Astrocyte of the cerebellum (primary cell): ENCODE measurements at places on chromosomes 11 and 22.

DNA sequence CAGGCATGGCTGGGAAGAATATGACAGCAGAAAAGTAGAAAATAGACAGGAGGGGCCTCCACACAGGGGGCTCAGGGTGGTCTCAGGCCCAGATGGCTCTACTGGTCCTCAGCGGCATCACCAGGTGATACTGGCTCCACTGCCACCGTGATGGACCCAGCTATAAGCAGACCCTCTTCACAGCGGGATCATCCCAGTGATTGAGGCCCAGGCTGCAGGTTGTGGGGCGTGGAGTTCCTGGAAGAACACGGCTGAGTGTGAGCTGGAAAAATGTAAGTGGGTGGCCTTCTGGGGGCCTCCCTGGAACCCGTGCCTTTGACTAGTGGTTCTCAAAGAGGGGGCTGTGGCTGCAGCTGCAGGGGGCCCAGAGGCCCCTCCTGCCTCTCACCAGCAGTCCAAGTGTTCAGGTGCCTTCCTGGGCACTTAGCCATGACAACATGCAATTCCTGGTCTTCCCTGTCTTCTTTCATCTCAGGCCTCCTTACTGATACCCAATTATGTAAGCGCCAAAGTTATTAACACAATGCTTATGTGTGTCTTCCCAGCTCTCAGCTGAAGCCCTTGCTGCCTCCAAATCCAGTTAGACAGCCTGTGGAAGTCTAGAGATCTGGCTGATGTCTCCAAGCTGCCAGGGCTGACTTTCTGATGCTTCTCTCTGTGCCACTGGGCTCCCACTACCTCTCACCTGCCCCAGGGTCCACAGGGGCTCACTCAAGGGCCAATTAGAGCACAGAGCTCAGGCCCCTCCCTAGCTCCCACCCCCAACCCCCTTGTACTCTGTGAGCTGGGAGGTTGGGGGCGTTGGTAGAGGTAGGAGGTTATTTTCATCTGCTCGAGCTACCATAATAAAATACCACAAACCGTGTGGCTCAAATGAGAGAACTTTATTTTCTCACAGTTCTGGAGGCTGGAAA is 110.1 kb upstream of the LMO1 start:
- no peak for DNase-seq

- DNase-seq, result no peak
These were observed 352.0 kb upstream of the MPPED2 start for GRCh38 chr11:30938171-30938570.

DNA sequence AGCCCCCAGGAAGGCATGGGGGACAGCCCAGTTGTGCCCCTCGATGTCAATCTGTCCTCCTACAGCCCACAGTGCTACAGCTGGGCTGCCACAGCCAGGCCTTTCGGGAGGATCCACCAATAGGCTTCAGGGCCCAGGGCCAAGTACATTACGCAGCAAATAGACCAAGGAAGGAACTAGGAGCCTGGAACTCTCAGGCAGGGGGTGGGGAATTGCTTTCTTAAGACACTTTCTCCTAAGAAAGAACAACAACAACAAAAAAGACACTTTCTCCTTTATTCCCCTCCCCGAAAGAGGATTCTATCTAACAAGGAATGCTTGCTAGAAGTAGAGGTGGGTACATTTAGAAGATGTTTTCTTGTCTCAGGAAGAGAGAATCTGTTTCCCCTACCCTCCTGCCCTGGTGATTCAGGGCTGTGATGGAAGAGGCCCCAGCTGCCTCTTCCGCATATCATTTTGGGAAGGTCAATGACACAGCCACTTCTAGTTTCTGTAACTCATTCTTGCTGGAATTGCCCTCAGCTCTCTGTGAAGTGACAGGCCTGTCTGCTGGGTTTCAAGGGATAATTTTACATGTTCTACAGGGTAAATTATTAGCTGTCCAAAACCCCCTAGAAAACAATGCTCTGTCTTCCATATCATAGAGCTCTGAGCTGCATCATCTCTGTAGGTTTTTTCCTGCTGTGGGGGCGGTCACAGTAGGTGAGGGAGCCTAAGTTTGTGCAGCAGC is 6.0 kb upstream of the MALAT1 start:
- no peak for DNase-seq

- peak; percentile 22 for DNase-seq
These were observed 55.6 kb downstream of the TCF20 start for GRCh38 chr22:42214633-42215415.

- DNase-seq, result no peak
These were observed 611.7 kb downstream of the OPCML start for GRCh38 chr11:132920451-132921096.

- DNase-seq, result no peak
These were observed 537.9 kb upstream of the FAT3 start for GRCh38 chr11:91686700-91687099.

GRCh38 chr11:73818846-73819245 is 31.2 kb downstream of the MRPL48 start:
- DNase-seq, result peak; percentile 26

GRCh38 chr11:39960206-39960605 is 1499.2 kb downstream of the LRRC4C start:
- DNase-seq, result no peak

DNA sequence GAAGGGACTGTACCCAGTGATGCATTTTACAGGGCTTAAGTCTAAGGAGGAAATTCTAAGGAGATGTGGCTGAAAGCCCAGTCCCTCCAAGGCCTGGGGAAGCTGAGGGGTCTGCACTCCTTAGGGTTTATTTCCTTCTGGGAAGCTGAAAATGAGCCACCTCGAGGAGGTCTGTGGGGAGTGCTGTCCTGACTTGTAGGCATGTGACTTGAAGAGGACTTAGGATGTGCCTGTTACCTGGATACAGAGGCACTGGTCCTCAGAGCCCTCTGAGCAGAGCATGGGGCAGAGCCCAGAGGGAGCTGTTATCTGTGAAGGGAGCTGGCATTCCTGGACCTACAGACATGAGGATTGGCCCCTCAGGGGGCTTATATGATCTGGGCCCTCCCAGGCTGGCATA is 77.1 kb downstream of the TP53I11 start:
- DNase-seq, result no peak

GRCh38 chr11:119805663-119806062 is 76.7 kb upstream of the NECTIN1 start:
- DNase-seq, result no peak

- no peak for DNase-seq
These were observed 8.1 kb downstream of the SERHL2 start for GRCh38 chr22:42561856-42562255.

- DNase-seq, result no peak
These were observed 697.2 kb downstream of the ETS1 start for GRCh38 chr11:127890030-127890615.

DNA sequence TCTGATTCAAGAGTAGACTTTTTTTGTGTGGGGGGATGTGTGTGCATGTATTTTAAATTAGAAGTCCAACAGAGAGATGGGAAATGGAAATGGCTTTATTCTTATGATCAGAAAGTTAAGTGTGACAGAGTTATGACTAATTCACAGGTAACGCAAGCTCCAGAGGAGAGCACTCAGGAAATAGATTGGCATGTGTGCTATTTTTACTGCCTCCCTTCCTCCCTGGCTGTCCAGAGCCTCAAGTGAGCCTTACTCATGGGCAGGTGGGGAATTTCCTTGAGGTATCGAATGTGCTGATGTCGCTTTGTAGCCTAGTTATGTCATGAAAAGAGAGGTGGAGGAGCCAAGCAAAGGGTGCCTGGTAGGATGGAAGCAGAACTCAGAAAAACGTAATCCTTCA is 70.3 kb upstream of the BDNF start:
- DNase-seq, result no peak

DNA sequence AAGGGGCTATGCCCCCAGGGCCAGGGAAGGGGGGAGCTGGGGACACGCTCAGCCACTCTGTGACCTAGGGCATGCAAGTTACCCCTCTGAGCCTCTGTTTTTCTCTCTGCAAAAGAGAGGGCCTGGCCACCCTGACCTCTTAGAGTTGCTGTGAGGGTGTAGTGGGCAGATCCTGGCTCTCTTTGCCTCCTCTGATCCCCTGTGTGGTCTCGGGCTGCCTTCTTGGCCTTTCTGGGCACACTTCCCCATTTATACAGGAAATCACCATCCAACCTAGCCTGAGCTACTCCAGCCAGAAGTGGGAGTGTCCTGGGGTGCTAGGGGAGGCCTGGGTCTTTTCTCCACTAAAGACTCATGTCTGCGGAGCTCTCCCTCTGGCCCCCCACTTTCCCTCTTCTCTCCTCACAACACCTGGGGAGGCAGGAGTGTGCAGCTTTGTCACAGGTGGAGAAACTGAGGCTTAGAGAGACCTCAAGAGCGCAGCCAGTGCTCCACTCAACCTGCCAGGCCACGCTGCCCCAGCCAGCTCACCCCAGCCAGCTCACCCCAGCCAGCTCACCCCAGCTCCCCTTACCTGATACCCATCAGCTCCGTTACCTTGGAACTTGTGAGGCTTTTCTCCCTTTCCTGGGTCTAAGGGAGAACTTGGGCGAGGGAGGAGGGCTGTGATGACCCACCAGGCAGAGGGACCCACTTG is 1.4 kb downstream of the AIFM3 start:
- no peak for DNase-seq

DNA sequence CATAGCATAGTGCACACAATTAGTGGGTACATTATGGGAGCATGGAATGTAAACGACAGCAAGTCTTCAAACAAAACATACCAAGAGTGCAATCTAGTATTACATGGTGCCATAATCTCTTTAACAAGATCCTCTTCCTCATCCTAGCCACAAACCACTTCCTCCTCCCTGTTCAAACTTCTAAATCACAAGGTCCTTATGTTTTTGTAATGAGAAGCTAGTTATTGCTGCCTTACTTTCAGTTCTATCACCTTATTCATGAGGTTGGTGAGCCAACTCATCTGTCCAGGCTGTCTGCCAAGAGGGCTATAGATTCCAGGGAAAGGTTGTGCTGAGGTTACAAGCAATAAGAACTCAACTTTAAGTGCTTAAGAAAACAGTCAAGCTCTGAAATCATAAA is 195.4 kb upstream of the ARHGAP20 start:
- DNase-seq, result peak; percentile 98

DNA sequence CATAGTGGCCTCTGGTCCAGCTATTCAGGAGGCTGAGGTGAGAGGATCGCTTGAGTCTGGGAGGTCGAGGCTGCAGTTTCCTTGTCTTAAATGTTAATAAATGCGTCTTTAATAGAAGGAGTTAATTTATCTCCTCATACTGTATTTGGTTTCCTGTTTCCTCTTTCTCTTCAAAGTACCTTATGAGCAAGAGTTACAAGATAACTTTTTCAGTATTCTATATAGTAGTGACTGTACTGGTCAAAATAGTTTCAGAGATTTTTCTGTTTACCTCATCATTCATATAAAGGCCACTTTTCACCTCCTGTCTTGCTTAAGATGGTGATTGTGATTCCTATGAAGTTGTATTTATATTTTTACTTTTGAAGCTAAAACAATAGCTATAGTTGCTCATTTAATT is 50.9 kb downstream of the MCAM start:
- DNase-seq, result no peak

GRCh38 chr11:131518305-131518838 is 148.0 kb downstream of the NTM start:
- no peak for DNase-seq

GRCh38 chr11:55942785-55943392 is 6.7 kb upstream of the OR5I1 start:
- no peak for DNase-seq

GRCh38 chr22:24592851-24593558 is at the start of gene LRRC75B:
Gene LRRC75B, minus strand, starts transcription at chr22:24593073. Its CDS starts 34 bp downstream, at chr22:24593039.
- peak; percentile 55 for DNase-seq

GRCh38 chr11:128324051-128324481 is 263.3 kb downstream of the ETS1 start:
- no peak for DNase-seq

DNA sequence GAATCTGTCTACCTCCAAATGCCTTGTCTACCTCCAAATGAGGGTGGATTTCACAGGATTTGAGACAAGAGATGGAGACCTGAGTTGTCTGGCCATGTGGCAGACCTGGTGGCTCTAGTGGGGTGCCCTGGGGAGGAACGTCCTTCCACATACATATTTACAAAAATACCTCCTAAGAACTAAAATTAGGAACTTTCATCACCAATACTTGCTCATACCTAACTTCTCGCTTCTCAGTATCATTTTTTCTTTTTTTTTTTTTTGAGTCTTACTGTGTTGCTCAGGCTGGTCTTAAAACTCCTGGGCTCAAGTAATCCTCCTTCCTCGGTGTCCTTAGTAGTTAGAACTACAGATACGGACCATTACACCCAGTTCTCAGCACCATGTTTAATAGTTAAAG is 117.9 kb downstream of the MED15 start:
- no peak for DNase-seq

GRCh38 chr22:40782521-40782920 is 36.6 kb downstream of the SLC25A17 start:
- DNase-seq, result no peak

GRCh38 chr11:19887842-19888241 is 175.2 kb downstream of the NAV2 start:
- DNase-seq, result no peak

DNA sequence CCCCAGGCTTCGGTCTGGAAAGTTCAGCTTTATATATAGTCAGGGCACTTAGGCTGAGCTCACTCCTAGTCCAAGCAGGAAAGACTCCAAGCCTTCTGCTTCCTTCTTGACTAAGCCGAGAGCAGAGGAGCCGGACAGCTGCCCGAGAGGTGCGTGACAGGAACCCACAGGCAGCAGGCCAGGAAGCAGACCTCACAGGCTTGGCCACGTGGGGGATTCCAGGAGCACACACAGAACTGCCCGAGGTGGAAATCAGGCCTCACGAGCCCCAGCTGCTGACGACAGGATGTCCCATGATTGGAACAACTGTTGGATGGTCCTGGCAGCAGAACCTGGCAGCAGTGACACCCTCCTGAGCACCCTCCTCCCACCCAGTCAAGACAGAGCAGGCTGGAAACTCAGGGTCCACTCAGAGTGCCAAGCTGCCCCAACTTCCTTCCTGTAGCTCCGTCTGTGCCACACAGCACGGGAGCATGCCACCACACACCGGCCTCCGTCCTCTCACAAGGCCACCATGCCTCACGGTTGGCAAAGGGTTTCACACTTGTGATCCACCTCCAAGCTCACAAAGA is 5.4 kb downstream of the PLA2G6 start:
- peak; percentile 64 for DNase-seq

DNA sequence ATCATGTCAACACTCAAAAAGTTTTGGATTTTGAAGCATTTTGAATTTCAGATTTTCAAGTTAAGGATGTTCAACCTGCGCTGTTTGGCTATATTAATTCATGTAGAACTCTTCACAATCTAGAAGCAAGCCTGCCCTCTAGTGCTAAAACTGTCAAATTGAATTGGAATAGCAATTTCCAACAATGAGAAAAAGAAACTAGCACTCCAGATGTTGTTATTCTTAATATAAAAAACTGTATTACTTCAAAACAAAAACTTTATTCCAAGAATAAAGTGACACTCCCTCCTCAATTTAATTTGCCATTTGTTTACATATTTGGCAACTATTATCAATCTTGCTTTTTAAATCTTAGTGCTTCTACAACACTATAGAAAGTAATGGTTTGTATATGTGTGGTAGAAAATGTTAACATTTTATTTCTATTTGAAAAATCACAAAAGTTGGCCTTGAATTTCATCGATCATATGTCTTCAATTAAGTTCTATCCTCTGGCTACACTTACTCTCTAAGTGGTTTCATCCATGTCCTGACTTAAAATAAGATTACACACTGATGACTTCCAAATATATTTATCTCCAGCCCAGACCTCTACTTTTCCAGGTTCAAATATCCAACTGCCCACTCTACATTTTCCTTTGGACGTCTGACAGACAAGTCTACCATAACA is 36.6 kb downstream of the DCUN1D5 start:
- peak; percentile 35 for DNase-seq
